Tibial nerve (tissue), 4 donors: ENCODE measurements at places on chromosomes 11 and 22. TPM values are rescaled to one million over a fixed set of nuclear protein-coding genes. Genes with fewer than 3 reads are reported as not detected.
A peak's percentile ranks its signal among the peaks of the same experiment; 100 is the strongest.

- peak; percentile 35 for DNase-seq
Observed at GRCh38 chr11:9459667-9460321, 1.0 kb upstream of the ZNF143 start.

Gene GPHA2
- total RNA-seq: not detected

Gene GRK2
- 46.0 TPM for total RNA-seq

- DNase-seq: no peak
Observed at GRCh38 chr11:101262995-101263394, 133.4 kb upstream of the PGR start.

DNA sequence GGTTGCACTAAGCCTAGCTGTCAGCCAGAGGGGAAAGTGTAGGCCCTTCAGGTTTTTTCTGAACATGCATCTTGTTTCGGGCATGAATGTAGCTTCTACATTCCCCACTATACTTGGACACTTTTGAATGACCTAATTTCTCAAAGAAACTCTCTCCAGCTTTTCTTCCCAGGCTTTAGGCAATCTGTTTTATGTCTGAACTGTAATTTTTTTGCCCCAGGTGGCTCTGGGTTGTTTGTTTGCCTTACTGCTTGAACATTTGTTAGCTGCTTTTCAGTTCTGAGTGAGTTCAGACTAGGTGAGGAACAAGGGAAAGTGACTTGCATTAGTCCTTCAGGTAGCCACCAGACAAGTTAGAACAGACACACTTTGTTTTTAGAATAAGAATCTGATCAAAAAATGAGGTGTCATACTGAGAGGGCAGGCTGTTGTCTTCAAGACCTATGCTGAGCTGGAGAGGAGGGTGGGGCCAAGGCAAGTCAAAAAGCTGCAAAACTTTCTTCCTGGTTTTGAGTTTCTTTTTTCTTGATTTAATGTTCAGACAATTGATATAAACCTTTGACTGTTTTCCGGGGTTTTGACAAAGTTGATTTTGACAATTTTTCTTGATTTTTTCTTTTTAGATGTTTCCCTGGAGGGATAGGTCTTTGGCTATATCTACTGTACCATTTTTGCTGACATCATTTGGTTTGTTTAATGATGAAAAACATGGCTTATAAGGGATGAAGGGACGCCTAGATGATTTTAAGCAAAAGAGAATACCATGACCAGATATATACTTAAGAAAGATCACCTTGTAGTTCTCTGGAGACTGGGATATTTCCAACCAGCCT, 182.8 kb downstream of the WNT11 start:
- DNase-seq: no peak

Gene NXPE4
- not detected for total RNA-seq

- no peak for DNase-seq
Observed at GRCh38 chr22:47304191-47304831, 541.9 kb downstream of the TBC1D22A start.

Gene CCDC116
- 2.0 TPM for total RNA-seq

Gene MUC15
- total RNA-seq: not detected

Gene ST3GAL4
- 150 TPM for total RNA-seq

DNA sequence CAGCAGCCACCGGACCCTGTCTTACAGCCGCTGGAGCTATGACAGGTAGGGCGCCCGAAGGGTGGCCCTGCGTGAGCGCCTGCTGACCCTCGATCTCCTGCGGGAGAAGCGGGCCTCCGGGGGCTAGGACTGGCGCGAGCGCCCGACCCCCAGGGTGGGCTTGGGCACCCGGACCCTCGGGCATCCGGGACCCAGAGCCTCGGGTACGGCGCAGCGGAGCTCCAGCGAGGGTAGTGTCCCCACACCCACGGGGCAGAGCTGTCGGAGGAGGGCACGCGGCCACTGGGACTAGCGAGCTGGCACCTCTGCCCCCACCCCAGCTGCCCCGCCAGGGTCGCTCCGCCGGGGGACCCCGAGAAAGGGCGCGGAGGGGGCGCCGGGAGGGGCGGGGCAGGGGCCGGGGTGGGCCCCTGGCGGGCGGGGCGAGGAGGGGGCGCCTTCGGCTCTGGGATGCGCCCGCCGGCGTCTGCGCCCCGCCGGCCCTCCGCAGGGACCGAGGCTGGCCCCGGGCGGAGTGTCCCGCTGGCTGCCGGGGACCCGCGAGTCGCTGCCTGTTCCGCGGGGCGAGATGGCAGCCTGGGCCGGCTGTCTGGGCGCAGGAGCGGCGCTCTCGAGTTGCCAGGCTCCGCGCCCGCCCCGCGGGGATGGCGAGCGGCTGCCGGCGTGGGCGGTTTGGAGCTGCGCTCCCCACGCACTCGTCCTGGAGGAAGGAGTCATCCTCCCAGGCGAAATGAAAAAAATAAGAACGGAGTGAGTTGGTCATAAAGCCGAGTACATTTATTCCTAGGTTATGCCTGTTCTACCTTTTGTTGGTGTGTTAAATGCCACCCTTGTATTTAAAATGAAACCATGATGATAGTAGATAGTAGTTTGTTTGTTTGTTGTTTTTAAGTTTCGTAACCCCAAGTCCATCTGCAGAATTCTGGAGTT, 32.4 kb downstream of the EIF3F start:
- DNase-seq: no peak

Gene OSBP2
- total RNA-seq: 1.6 TPM

GRCh38 chr11:79076526-79077115, 364.2 kb downstream of the TENM4 start:
- DNase-seq: peak; percentile 30
